B cell (primary cell): ENCODE measurements at places on chromosomes 11 and 22. TPM values are rescaled to one million over a fixed set of nuclear protein-coding genes. Genes with fewer than 3 reads are reported as not detected.

- no peak overlapping the region for H3K27ac ChIP-seq
- no peaks in the 10 kb centered on the region for H3K36me3 ChIP-seq
- no peak overlapping the region for H3K4me3 ChIP-seq
- no peaks in the 10 kb centered on the region for H3K27me3 ChIP-seq
These were observed 8.1 kb downstream of the PC start for GRCh38 chr11:66950112-66950535.

- no peak overlapping the region for H3K27ac ChIP-seq
- no peaks in the 10 kb centered on the region for H3K36me3 ChIP-seq
- no peaks in the 10 kb centered on the region for H3K27me3 ChIP-seq
- no peak overlapping the region for H3K4me3 ChIP-seq
- DNase-seq: no peak
These were observed 33.4 kb downstream of the MIAT start for GRCh38 chr22:26690654-26691376.

The APOL5 gene
- total RNA-seq: not detected in 2 replicates

The FAM181B gene
- not detected in 2 replicates for total RNA-seq
